ENCODE measurements at places on chromosomes 2 and 18.

GRCh38 chr2:231616296-231616695, 23.6 kb downstream of the TEX44 start:
- DNase-seq = no peak

GRCh38 chr2:100126201-100126600, 16.2 kb downstream of the AFF3 start:
- no peak for DNase-seq

DNA sequence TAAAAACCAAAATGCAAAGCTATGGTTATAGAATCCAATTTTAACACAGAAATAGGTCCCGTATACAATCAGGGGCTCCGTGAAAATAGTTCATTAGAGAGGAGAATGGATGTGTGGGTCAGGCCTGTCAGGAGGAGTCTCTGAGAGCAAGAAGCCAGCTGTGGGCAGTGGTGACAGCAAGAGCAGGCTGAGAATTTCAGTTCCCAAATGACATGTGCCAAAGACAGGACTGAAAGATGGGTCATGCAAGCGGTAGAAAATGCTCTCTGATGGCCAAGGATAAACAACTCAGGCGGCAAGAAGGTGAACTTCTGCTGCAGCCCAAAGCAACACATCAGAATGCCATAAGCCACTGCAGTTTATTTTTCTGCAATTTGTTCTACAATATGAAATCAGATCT, 100.4 kb downstream of the CCDC141 start:
- DNase-seq = no peak

GRCh38 chr2:170310876-170311502, 133.0 kb downstream of the MYO3B start:
- DNase-seq = no peak

DNA sequence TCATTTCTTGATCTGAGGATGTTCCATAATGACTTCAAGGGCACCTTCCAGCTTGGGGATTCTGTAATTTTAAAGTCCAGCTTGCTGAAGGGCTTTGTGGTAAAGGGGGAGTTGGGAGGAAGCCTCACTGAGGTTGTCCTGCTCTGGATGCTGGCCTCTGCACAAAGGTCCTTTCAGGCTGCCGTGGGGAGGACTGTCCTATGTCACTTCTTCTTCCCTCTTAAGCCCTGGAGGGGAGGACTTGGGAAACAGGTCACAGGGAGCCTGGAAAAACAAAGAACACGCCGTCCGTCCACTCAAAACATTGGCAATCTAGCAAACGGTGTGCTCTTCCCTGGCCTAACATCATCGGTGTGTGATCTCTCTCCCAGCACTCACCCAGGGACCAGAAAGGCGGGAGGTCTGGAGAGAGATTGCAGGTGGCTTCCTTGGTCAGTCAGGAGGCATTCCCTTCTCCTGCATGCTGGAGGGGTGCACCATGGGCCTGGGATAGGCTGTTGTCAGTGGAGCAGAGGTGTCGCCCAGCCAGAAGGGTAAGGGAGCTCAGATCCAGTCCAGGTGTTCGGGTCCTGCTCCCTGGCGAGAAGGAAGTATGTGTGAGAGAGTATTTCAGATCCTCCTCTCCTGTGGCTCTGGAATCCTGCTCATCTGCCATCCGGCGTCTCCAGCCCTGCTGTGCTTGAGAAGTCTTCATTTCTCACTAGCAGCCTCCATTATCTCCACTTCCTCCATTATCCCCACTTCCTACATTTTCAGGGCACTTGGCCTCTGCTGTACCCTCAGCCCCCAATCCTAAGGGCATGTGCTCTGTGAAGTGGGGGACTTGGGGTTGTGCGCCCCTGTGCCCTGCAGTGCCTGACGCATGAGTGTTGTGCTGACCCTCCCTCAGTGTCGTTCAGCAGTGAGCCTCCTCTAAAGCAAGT, 20.1 kb downstream of the ASAP2 start:
- no peak for DNase-seq

DNA sequence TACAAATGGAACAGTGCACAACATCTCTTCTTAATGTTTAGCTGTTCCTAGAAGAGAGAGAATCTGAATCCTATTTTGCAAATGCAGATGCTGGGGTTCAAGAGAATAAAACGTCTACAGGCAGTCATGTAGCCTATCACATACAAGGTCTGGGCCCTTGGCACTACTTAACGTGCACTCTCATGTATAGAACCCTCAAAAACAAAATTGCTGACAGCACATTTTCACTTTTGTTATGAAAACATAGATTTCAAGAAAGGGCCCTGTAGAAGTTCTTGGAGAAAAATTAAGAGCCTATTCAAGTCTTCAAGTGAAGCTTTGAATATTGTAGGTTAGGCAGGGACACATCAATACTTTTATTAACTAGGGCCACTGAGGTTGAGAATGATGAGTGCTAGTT, 504.3 kb upstream of the FAM98A start:
- DNase-seq = no peak

DNA sequence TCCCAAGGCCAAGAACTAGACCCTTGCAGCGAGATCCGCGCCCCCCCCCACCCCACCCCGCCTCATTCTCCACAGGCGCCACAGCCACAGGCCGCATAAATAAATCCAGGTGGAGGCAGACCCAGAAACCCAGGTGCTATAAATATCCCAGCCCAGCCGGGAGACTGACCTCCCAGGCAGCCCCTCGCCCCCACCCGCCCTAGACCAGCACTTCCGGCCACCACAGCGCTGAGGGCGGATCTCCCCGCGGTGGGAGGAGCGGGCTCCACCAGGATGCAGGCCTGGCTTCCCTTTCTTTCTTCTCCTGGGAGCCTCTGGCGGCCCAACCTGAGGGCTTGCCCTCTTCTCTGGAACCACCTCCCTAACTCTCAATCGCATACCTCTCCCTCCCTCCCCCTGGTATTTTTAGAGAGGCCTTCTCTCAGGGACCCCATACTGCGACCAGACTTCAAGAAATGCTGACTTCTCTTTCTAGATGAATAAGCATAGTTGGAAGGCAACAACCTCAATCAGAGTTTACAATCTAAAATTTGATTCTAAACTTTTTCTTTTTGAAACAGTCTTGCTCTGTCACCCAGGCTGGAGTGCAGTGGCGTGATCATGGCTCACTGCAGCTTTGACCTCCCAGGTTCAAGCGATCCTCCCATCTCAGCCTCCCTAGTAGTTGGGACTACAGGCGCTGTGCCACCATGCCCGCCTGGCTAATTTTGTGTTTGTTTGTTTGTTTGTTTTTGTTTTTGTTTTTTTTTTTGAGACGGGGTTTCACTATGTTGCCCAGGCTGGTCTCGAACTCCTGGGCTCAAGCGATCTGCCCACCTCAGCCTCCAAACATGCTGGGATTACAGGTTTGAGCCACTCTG, 55.0 kb downstream of the PKDCC start:
- peak; percentile 69 for DNase-seq

DNA sequence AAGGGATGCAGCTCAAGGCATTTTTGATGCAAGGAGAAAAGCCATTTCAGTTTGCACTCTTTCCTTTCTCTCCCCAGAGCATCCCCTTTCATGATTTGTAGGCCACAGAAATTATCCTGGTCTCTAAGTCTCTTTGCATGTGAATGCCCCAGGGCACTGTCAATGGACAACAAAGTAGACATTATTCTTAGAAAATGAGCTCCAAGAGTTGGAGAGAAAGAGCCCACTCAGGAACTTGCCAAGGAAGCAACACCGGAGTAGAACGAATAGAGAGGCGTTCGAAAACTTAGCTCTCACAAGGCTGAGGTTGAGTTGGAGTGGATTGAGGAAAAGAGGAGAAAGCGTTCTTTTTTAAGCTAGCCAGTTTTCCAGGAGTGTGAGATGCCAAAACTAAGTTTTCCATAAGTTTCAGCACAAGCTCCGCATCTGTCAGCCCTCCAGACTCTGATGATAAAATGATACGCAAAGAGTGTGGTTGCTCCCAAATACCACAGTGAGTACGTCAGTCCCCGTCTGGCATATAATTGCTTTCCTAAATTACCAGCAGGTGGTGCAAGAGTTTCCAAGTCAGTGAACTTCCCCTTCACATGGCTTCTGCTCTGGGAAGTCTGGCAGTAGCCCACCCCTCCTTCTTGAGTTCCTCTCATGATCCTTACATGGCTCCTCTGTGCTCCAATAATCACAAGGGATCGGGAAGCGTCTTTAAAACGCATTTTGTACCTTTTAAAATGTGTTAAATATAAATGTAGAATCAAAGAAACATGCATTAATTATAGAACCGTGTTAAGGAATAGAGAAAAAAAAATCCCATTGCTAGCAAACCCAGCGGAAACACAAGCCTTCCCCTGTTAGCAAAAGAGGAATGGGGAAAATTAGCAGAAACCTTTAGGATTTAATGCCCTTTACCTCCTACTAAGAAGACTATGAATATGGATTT, 1060.6 kb upstream of the FANCL start:
- DNase-seq = no peak

DNA sequence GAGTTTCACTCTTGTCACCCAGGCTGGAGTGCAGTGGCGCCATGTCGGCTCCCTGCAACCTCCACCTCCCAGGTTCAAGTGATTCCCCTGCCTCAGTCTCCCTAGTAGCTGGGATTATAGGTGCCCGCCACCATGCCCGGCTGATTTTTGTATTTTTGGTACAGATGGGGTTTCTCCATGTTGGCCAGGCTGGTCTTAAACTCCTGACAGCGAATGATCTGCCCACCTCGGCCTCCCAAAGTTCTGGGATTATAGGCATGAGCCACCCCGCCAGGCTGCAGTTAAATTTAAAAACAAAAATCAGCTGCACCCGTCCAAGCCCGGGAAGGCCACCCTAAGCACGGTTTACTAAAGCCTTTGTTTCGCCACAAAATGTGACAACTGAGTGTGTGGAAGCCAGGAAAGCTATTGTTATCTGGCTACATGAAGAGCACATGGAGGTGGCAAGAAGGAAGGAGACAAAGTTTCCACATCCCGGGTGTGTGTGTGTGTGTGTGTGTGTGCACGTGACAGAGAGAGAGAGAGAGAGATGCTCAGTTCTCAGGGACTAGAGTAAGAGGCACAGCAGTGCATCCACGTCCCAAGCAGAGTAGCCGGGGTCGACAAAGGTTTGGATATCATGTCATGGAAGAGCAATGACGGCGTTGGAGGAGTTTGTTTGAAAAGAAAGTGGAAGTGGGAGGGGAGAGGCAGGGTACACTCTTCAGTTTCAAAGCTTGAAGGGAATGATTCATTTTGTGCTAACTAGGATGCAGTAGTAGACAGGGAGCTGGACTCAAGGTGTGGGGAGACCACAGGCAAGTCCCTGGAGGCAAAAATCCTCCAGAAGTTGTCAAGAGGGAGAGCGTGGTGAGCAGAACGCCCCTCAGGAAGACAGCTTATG, 20.1 kb downstream of the INPP5D start:
- peak; percentile 33 for DNase-seq

- DNase-seq = no peak
Observed at GRCh38 chr2:10216677-10217488, 85.8 kb upstream of the HPCAL1 start.

DNA sequence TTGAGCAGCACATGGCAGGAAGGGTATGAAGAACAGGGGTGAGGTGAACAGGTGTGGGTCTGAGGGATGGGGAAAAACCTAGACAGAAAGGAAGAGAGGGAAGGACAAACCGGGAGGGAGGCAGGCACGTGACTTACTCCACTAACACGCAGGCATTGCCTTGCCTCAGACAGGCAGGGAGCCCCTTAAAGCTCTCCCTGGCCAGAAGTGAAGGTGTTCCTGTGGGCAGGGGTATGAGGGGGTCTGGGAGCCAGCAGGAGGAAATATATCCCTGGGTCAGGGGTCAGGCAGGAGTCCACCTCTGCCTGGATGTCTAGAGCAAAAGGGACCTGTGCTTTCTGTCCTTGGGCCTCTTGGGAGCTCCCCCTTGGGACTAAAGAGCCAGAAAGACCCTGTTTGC, 135.3 kb upstream of the EPAS1 start:
- DNase-seq = no peak

- DNase-seq = no peak
Observed at GRCh38 chr2:202317080-202317857, 51.7 kb downstream of the NOP58 start.

- no peak for DNase-seq
Observed at GRCh38 chr2:226185616-226186211, 613.9 kb downstream of the IRS1 start.

DNA sequence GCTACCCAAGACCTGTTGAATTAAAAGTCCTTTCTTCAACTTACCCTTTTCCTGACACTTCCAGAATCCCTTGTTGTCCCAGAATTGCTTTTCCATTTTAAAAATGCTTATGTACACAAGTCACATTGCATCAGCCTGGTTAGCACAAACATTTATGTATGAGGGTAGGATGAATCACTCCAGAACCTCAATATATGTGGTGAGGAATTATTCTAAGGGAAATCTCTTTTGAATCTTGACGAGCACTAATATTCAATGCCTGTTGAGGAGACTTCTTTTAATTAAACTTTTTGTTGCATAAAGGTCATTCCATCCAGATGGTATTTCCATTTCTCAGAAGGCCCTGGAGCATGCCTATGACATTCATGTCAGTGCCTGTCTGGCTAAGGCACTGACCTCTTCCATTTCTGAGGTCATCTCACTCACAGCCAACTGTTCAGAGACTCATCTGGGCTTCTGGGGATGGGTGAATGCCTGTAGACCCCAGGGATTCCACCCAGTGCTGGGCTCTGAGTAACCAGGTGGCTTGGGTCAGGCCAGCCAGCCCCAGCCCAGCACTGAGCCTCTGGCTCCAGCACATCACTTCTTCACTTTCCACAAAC, 28.2 kb downstream of the ACMSD start:
- DNase-seq = no peak

GRCh38 chr18:11801573-11801972, 49.6 kb upstream of the CHMP1B start:
- no peak for DNase-seq

GRCh38 chr2:121372721-121373353, 87.8 kb upstream of the TFCP2L1 start:
- no peak for DNase-seq

DNA sequence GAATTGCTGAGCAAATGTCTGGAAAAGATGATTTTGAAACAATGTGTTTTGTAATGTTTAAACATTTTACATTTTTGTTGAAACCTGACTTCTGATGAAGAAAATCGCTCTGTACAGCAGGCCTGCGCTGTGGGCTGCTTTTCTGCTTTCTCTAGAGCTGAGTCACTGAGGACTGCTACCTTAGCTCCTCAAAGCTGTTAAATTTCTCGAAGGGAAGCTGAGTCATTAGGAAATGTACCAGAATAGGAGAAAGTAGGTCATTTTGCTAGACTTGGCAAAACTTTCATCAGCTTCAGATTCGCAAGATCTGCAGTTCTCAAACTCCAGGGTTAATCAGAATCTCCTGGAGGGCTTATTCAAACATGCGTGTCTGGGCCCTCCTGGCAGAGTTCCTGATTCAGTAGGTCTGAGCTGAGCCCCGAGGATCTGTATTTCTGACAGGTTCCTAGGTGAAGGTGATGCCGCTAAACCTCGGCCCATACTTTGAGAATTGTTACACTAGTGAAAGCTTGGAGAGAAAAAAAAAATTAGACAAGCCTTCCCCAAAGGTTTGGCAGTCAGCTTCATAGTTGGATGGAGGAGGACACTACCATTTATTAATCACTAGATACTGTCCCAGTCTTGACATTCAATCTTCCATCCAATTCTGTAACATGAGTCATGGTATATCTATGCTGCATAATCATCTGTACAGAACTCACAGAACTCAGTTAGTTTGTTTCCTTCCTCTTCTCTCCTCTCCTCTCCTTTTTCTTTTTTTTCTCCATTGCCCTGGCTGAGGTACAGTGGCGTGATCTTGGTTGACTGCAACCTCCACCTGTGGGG, 297.6 kb downstream of the PARD3B start:
- no peak for DNase-seq

- DNase-seq = no peak
Observed at GRCh38 chr18:59846814-59847490, 52.8 kb upstream of the PMAIP1 start.

Data from liver (tissue), 10 donors.